ENCODE measurements at places on chromosomes 3 and 15.
A peak's percentile ranks its signal among the peaks of the same experiment; 100 is the strongest.

DNA sequence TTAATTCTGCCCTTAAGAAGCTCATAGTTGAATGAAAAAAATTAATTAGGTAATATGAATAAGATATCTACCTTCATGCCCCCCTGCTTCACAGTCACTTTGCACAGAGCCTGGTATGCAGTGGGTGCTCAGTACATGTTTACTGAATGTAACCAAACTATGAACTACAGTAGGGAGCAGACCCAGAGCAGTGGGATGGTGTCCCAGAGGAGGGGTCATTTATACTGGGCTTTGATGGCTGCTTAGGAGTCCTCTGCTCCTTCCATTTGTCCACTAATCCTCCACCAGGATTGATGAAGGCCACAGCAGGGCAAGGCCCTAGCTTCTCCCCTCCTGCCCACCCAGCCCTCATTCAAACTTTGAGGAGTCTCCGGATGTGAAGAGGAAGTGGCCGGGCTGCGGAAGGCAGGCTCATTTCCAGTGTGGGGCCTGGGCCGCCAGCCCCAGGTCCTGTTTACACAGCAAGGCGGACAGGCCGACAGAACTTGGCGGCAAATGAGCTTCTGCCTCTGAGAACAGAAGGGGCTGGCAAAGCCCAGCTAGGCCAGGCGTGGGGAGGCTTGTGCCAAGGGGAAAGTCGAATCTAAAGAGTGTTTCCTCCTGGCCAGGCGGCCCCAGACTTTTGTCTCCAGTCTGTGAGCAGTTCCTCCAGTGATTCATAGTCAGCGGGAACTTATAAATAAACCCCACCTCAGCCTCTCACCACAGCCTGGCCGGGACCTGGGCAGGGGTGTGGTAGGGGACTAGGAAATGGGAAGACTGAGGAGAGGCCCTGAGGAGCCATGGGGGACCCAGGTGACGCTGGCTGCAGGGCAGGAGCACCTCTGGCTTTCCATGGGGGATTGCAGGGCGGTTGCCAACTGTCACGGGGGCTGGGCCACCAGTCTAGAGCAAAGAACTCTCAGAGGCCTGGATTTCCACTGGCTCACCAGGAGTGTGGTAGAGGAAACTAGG lies 51.6 kb upstream of the LCTL start:
- DNase-seq, result peak; percentile 71

- DNase-seq, result no peak
Measured at GRCh38 chr3:164387236-164387635, 691.1 kb downstream of the SI start.

DNA sequence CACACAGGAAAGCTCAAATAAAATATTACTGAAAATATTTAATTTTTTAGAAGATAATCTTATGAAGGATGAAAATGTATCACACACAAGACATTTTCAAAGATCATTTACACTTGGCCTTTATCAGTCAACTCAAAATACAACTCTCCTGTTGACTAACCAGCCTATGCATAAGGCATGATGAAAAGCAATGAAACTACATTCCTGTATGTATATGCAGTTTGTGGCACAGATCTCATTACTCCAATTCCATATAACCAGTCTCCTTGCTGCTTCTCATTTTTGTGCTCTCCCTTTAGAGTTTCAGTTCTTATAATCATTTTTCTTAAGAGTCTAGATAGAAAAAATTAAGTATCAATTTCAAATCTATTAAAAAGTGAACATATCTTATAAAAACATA lies 25.8 kb downstream of the AQR start:
- DNase-seq, result no peak

DNA sequence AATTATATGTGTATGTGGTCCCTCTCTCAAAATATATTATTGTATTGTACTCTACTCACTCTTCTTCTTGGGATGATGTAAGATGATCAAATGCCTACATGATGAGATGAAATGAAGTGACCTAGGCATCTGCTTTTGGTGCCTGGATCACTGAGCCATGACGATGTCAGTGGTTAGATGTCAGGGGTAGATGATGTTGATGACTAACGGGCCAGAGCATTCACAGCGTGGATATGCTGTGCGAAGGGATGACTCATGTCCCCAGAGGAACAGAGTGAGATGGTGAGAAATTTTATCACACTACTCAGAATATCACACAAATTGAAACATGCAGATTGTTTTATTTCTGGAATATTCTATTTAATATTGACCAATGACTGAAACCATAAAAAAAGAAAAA lies 233.9 kb upstream of the CADM2 start:
- no peak for DNase-seq

DNA sequence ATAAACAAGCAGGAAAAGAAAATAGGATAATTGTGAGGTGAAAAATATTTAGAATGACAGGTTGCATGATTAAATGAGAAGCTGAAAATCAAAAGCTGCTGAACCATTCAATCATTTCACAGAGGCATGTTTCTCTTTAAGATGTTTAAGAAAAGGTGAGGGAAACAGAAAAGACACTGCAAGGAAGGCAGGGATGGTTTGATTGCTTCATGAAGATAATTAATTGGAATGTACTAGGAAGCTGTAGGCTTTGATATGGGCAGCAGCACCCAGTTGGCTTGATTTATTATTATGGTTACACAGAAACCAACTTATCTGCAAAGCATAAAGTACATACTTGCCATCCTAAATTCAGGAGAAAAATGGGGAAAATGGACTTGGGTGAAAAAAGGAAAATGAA lies 234.6 kb downstream of the SUCLG2 start:
- no peak for DNase-seq

GRCh38 chr15:57248074-57248473 lies 128.2 kb upstream of the CGNL1 start:
- no peak for DNase-seq

- DNase-seq, result no peak
Measured at GRCh38 chr3:4043867-4044575, 244.8 kb downstream of the LRRN1 start.

GRCh38 chr3:172384836-172385235 lies 63.4 kb downstream of the GHSR start:
- DNase-seq, result no peak

GRCh38 chr3:27805282-27805681 lies 83.2 kb upstream of the EOMES start:
- DNase-seq, result no peak

Data from C1 segment of cervical spinal cord (tissue), 14 donors.